Pancreas (tissue), 10 donors: ENCODE measurements at places on chromosomes 4 and X. TPM values are rescaled to one million over a fixed set of nuclear protein-coding genes. Genes with fewer than 3 reads are reported as not detected.

GRCh38 chrX:391717-392574 lies 5.2 kb upstream of the PPP2R3B start:
- no peak overlapping the region for H3K27ac ChIP-seq
- H3K4me3 ChIP-seq: no peak overlapping the region
- H3K27me3 ChIP-seq: no peaks in the 10 kb centered on the region
- no peaks in the 10 kb centered on the region for H3K4me1 ChIP-seq

GRCh38 chr4:78379040-78379439 lies 172.5 kb upstream of the ANXA3 start:
- no peak overlapping the region for H3K4me3 ChIP-seq

DNA sequence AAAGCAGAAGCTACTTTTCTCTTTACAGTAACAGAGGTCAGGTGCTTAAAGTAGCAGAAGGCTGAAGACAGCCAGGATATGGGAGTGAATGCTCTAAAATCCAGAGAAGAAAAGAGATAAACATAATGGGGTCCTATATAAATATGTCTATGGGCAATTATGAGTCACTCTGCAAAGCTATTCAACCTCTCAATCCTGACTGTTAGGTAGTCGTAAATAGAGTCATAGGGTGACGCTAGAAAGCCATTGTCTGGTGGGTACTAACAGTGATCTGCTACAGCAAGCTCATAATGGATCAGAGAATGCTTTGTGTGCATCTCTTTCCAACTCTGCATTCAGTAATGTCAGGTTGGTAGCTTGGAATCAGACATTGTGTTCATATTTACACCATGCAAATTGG lies 53.5 kb upstream of the PDE5A start:
- no peak for DNase-seq
- no peaks in the 10 kb centered on the region for H3K36me3 ChIP-seq
- H3K27ac ChIP-seq: no peak overlapping the region
- no peak overlapping the region for H3K4me3 ChIP-seq
- no peaks in the 10 kb centered on the region for H3K27me3 ChIP-seq
- peaks cover 5% of the 10 kb centered on the region for H3K4me1 ChIP-seq

- peaks cover 21% of the 10 kb centered on the region for H3K36me3 ChIP-seq
- DNase-seq: no peak
- no peaks in the 10 kb centered on the region for H3K4me1 ChIP-seq
- H3K27ac ChIP-seq: no peak overlapping the region
Observed at GRCh38 chr4:140666889-140667614, 89.1 kb downstream of the TBC1D9 start.

DNA sequence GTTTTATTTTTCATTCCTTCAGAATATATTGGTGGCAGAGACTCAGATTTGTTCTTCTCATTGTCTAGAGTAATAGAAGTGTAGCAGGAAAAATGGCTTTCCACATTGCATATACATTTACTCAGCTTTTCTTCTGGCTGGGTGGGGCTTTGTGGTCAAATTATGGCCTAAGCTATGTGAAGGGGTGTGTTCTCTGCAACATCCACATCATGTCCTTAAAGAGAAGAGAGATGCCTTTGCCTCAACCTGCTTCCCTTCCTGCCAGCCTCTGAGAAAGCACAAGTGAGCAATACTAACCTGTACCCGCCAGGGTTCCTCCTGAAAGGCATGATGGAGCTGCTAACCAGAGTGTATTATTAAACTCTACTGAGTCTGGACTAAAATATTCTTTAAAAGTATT lies 695.6 kb upstream of the FAM241A start:
- H3K4me3 ChIP-seq: no peak overlapping the region
- no peak for DNase-seq
- no peaks in the 10 kb centered on the region for H3K4me1 ChIP-seq

- no peak overlapping the region for H3K4me3 ChIP-seq
- no peaks in the 10 kb centered on the region for H3K27me3 ChIP-seq
- no peak for DNase-seq
- H3K27ac ChIP-seq: no peak overlapping the region
Observed at GRCh38 chrX:7330971-7331746, 183.2 kb upstream of the PUDP start.

TRPC3 gene
- 0.06 TPM for total RNA-seq

NDUFC1 gene
- total RNA-seq: 20.0 TPM

ELOVL6 gene
- 3.5 TPM for total RNA-seq

GRCh38 chr4:38316045-38316444 lies 348.0 kb upstream of the KLF3 start:
- DNase-seq: no peak
- H3K27me3 ChIP-seq: no peaks in the 10 kb centered on the region
- H3K4me1 ChIP-seq: peaks cover 32% of the 10 kb centered on the region
- no peak overlapping the region for H3K27ac ChIP-seq
- no peaks in the 10 kb centered on the region for H3K36me3 ChIP-seq

DNA sequence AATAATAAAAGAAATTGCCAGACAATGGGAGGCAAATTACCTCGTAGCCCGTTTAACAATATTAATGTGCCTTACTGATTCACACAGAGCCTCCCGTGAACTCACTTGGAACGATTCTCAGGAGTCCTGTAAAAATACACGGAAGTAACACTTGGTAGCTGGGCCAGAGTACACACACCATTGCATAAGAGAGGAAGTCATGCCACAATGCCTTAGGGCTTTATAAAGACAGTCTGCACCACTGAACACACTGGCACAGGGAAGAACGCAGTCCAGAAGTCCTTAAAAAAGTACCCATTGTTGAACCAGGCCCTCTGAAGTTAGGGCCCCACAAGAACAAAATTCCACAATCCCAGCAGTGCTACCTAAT lies 15.1 kb downstream of the SLC2A9 start:
- DNase-seq: no peak
- no peak overlapping the region for H3K4me3 ChIP-seq
- no peaks in the 10 kb centered on the region for H3K36me3 ChIP-seq

- DNase-seq: no peak
- H3K4me3 ChIP-seq: no peak overlapping the region
- no peaks in the 10 kb centered on the region for H3K27me3 ChIP-seq
- H3K36me3 ChIP-seq: no peaks in the 10 kb centered on the region
- H3K27ac ChIP-seq: no peak overlapping the region
Observed at GRCh38 chrX:136812286-136812685, 31.6 kb upstream of the ARHGEF6 start.

- H3K4me3 ChIP-seq: no peak overlapping the region
- no peak overlapping the region for H3K27ac ChIP-seq
- DNase-seq: no peak
- H3K36me3 ChIP-seq: no peaks in the 10 kb centered on the region
- no peaks in the 10 kb centered on the region for H3K27me3 ChIP-seq
Observed at GRCh38 chr4:181661923-181662322, 581.3 kb upstream of the TENM3 start.

RTL9 gene
- total RNA-seq: not detected

GRCh38 chrX:108299101-108299591 lies 139.1 kb downstream of the COL4A6 start:
- H3K4me3 ChIP-seq: no peak overlapping the region
- no peaks in the 10 kb centered on the region for H3K36me3 ChIP-seq
- no peaks in the 10 kb centered on the region for H3K4me1 ChIP-seq
- no peak overlapping the region for H3K27ac ChIP-seq
- peaks cover 22% of the 10 kb centered on the region for H3K27me3 ChIP-seq

RPA4 gene
- total RNA-seq: 0.24 TPM

DNA sequence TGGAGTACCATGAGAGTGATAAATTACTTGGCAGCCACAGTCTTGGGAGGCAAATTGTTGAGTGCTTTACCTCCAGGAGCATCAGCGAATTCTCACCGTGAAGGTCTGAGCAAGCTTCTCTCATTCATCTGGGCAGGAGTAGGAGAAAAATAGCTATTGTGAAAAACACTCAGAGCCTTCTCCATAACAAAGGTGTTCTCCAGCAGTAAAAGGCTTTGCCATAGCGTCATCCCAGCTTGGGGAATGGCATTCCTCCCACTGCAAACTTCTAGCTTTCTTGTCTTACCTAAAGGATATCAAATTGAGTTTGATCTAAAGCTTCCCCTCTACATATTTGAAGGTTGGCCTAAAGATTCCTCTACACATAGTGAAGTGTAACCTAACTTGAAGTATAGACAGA lies 29.8 kb upstream of the MAGEA11 start:
- DNase-seq: no peak
- H3K4me3 ChIP-seq: no peak overlapping the region

DNA sequence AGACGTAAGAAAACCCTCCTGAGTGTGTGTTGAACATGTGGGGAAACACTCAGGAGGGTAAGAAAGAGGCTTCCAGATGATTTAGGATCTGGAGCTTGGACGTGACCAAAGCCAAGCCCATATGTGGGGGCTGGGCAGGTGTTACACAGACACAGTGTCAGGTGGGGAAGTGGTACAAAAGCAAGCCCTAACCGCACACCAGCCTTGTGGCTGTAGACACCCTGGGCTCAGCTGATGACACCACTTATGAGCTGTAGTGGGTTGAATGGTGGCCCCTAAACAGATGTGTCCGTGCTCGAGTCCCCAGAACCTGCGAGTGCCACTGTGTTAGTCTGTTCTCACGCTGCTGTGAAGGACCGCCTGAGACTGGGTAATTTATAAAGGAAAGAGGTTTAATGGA lies 25.0 kb upstream of the NSG1 start:
- no peaks in the 10 kb centered on the region for H3K4me1 ChIP-seq
- no peak for DNase-seq
- no peak overlapping the region for H3K4me3 ChIP-seq
- H3K27me3 ChIP-seq: no peaks in the 10 kb centered on the region

SOX3 gene
- total RNA-seq: not detected

- H3K4me3 ChIP-seq: no peak overlapping the region
- no peak overlapping the region for H3K27ac ChIP-seq
- H3K27me3 ChIP-seq: no peaks in the 10 kb centered on the region
- no peaks in the 10 kb centered on the region for H3K36me3 ChIP-seq
Observed at GRCh38 chrX:39309721-39310152, 508.5 kb downstream of the MID1IP1 start.

GRCh38 chrX:31656013-31656412 lies 584.2 kb upstream of the FTHL17 start:
- no peak overlapping the region for H3K4me3 ChIP-seq
- H3K27me3 ChIP-seq: no peaks in the 10 kb centered on the region
- H3K4me1 ChIP-seq: no peaks in the 10 kb centered on the region

TEX13B gene
- not detected for total RNA-seq

CFAP47 gene
- total RNA-seq: not detected

DNA sequence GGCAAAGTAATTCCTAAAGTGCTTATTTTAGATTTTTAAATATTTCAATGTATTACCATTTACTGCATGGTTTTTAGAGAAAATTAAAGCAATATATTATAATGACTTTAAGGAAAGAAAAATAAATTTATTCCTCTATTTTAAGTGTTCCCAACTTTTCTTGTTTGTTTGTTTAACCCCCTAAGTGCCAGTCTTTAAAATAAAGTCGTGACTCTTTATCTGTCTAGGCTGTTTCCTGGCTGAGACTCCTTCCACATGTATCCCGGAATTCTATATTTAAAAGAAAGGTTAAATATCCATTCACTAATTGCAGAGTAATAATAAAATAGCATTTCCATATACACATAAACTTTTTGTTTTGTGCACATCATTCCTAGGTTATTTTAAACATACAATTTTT lies 71.2 kb downstream of the GAB1 start:
- DNase-seq: no peak
- H3K4me1 ChIP-seq: peaks cover 8% of the 10 kb centered on the region
- H3K4me3 ChIP-seq: no peak overlapping the region
- no peaks in the 10 kb centered on the region for H3K27me3 ChIP-seq
- H3K27ac ChIP-seq: no peak overlapping the region

- no peaks in the 10 kb centered on the region for H3K36me3 ChIP-seq
- no peaks in the 10 kb centered on the region for H3K27me3 ChIP-seq
- no peak for DNase-seq
- no peak overlapping the region for H3K4me3 ChIP-seq
- H3K27ac ChIP-seq: no peak overlapping the region
- H3K4me1 ChIP-seq: no peaks in the 10 kb centered on the region
Observed at GRCh38 chr4:69717778-69718177, 42.6 kb downstream of the SULT1B1 start.

GRCh38 chrX:68533656-68534055 lies 34.8 kb downstream of the YIPF6 start:
- no peak overlapping the region for H3K4me3 ChIP-seq
- H3K27me3 ChIP-seq: no peaks in the 10 kb centered on the region
- H3K4me1 ChIP-seq: no peaks in the 10 kb centered on the region
- no peaks in the 10 kb centered on the region for H3K36me3 ChIP-seq
- DNase-seq: no peak
- H3K27ac ChIP-seq: no peak overlapping the region

DNA sequence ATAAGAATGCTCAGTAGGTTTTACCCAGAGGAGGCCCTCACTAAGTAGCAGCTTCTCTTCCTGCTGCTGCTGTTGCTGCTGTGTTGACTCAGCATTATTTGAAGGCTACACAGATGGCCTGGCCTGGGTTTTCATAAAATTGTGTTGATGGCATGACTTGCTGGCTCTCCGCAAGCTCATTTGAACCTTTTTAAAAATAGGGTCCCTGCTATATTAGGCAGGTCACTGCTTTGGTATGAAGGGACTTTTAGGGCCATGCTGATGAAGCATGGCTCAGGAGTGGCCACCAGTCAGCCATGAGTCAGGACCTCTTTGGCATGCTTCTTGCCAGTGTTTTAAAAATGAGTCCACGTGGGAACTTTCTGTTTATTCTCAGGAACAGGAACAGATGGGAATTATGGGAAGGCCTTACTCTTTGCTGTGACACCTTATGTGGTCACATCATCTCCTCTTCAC lies 128.7 kb downstream of the MID1IP1 start:
- no peaks in the 10 kb centered on the region for H3K27me3 ChIP-seq
- H3K4me3 ChIP-seq: no peak overlapping the region
- no peak overlapping the region for H3K27ac ChIP-seq
- no peaks in the 10 kb centered on the region for H3K36me3 ChIP-seq
- DNase-seq: peak; percentile 40
- no peaks in the 10 kb centered on the region for H3K4me1 ChIP-seq

DNA sequence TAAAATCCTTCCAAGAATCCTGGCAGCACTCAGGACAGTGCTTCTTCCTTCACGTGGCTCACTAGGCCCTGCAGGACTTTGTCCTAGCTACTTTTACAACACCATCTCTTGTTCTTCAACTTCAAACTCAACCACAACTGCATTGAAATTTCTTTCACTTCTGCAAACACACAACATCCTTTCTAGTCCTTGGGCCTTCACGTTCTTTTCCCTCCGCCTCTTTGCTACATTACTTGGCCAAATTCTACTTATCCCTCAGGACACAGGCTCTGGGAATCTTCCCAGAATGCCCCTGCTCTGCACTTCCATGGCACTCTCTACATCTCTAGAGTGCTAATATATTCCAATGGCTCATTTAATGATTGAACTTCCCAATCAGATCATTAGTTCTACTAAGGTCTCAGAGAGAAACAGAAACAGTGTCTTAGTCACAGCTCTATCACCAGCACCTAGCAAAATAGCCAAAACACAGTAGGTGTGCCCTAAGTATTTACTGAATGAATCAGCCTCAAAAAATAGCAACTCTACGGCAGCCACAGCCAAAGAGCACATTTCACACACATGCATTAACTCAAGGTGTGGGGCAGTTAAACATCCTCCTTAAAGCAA lies 73.3 kb downstream of the MANBA start:
- no peak for DNase-seq
- no peak overlapping the region for H3K27ac ChIP-seq
- H3K4me1 ChIP-seq: no peaks in the 10 kb centered on the region
- no peaks in the 10 kb centered on the region for H3K36me3 ChIP-seq
- no peak overlapping the region for H3K4me3 ChIP-seq
